ENCODE measurements at places on chromosomes 2 and 18.

- no peak for DNase-seq
Measured at GRCh38 chr2:47558768-47559684, 156.1 kb downstream of the MSH2 start.

DNA sequence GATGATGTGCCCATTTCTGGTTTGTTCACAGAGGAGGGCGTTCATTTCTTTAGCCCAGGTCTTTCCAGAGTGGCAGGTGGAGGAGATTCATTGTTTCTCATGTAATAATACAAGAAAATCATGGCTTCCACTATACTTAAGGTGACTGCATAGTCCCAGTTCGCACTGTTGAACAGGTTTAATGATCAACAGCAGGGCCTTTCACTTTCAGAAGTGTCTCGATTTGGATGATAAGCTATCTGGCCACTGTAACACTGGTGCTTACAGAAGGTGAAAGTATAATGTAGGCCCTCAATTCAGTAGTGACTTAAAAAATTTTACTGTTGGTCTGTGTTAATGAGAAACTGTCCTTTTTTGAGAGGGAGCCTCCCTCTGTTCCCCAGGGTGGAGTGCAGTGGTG is 1.4 kb downstream of the RMC1 start:
- no peak for DNase-seq

- DNase-seq, result no peak
Measured at GRCh38 chr18:44386401-44386800, 294.3 kb upstream of the SETBP1 start.

- DNase-seq, result no peak
Measured at GRCh38 chr18:48800466-48800865, 150.3 kb downstream of the SMAD7 start.

- no peak for DNase-seq
Measured at GRCh38 chr2:168234407-168235085, 12.8 kb downstream of the STK39 start.

DNA sequence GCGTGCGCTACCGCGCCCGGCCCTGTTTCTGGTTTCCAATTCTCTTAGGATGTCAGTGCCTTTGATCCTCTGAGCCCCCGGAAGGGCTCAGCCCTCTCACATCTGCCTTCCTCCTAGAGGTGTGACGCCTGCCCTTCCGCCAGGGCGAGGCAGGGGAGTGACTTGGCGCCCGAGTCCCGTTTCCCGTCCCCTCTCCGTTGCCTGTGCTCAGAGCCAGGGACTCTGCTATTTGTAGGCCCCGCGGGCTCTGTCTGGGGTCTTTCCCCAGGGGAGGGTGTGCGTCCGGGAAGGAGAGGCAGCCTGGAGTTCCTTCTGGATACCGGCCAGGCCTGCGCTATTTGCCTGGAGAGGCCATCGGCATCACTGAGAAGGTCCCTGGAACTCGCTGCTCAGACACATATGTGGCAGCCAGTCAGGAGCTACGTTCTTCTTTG is 103.7 kb upstream of the TAF1B start:
- peak; percentile 52 for DNase-seq

DNA sequence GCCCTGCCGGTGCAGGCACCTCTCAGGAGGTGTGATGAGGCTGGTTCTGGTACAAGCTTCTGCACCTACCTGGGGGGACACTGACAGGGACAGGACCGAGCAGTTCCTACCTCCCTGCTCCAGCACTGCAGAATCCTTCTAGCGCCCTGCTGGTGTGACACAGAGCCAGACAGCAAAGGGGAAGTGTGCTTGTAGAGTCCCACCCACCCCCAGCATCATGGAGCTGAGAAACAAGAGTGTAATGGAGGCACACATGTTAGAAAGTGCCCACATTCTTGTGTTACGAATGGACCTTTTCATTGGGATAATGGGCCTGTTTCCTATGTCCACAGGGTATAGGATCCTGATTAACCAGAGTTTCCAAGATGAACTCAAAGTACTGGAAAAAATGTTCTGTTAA is 38.3 kb downstream of the OXER1 start:
- no peak for DNase-seq

GRCh38 chr2:136212426-136213378 is 94.8 kb upstream of the CXCR4 start:
- no peak for DNase-seq

DNA sequence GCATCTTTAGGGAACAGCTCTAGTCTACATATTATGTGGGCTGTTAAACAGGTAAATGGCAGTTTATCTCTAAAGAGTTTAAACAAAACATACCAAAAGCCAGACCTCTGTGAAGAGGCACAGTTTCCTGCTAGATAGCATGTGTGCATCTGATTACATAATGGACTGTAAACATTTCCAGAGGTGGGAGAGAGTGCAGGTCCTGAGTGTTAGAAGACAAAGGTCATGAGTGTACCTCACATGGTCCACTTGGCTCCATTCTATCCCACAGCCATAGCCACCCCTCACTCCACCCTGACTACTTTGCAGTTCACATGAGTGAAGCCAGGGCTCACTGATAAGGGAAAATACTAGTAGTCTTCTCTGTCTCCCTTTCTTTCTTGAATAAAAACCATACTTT is 233.4 kb downstream of the MTX2 start:
- no peak for DNase-seq

DNA sequence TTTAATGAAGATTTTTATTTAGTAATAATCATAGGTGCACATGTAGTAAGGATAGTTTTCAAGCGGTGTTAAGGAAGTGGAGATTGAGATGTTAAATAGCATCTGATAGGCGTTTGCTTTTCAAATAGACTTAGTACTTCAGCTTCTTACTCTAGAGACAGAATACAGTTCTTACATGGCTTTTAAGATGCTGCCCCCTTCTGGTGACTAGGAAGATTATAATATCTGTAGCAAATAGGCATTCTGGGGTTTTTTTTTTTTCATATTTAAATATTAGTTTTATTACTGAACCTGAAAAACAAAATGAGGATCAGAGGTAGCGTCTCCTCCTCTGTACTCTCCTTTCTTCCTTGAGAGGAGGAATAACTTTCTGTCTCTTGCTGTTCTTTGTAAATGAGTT is 100.2 kb downstream of the AGAP1 start:
- no peak for DNase-seq

- DNase-seq, result no peak
Measured at GRCh38 chr2:225600444-225600843, 200.9 kb downstream of the NYAP2 start.

GRCh38 chr2:22880161-22880560 is 504.8 kb upstream of the KLHL29 start:
- DNase-seq, result no peak

- no peak for DNase-seq
Measured at GRCh38 chr2:153349603-153350002, 129.0 kb downstream of the RPRM start.

DNA sequence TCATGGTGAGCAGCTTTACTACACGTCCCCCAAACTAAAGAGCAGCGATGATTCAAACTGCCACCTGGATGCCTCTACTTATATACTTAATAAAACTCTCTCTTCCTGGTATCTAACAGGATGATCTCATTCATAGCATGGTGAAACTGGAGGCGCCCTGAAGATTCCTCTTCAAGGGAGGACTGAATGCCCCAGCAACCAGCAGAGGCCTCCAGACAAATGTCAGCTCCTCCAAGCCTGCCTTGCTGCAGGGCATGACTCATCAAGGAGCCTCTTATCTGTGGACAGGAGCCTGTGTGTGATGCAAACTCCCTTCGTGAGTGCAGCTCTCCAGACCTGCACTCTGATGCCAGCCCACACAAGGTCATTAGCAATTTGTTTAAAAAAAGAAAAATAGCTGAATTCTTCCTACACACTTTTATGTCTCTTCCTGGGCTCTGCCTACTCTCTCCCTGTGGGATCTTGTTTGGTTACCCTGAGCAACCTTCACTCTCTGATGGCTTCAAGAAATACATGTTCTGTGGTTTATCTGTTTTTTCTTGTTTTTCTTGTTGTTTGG is 30.2 kb downstream of the LONRF2 start:
- DNase-seq, result peak; percentile 31

DNA sequence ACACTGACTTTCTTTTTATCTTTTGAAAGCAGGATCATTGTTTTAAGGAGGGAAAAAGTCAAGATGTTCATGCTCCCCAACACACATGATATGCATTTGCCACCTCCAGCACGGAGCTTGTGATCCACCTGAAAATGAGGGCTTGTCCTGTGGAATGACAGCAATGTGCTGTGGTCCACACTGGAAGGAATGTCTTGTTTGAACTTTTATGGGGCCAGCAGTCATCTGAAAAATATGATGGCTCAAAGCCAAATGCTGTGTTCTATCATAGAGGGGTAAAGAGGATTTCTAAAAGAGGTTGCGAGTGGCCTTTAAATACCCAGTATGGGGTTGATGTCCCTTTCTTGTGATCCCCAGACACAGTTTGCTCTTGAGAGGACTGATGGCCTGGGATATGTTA is 226.5 kb upstream of the SPRED2 start:
- no peak for DNase-seq

DNA sequence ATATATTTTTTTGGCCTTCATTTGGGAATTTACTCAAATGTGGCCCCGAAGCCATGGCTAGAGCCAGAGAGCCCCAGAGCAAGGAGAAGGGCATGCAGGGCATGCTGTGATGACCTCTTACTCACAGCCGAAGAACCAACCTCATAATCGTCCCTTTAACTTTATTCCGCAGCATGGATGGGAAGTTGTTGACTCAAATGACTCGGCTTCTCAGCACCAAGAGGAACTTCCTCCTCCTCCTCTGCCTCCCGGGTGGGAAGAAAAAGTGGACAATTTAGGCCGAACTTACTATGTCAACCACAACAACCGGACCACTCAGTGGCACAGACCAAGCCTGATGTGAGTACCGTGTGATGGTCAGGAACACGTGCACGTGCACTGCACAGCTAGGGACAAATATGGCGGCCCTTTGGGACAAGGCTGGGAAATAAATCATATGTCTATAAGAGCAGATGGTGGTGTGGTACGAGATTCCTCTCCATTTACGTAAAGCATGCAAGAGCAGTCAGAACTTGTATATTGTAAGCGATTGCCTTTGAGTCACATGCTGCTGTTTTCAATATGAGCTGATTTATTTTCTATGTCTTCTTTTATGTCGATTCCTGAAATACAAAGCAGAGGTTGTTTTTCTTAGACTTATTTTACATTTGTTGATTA is 280.9 kb downstream of the NEDD4L start:
- no peak for DNase-seq

DNA sequence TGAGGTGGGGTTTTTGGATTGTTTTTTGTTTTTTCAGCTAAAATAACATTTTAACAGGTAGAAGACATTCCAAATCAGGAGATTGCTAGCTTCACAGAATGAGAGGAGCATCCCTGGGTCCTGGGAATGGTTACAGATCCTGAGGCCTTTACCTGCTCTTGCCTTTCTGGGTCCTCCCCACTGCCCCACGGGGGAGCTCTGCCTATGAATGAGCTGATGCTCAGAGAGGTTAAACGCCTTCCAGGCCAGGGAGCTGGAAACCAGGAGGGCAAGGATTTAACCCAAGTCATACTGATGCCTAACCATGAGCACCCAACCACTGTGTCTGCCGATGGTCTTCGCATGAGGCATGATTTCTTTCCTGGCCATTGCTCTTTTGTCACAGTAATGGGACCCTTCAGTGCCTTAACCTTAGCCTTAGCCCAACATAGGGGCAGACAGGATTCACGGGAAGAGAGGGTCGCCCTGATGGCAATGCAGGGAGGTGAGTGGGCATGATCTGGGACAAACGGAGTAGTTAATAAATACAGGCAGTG is 16.1 kb downstream of the MOCOS start:
- no peak for DNase-seq

DNA sequence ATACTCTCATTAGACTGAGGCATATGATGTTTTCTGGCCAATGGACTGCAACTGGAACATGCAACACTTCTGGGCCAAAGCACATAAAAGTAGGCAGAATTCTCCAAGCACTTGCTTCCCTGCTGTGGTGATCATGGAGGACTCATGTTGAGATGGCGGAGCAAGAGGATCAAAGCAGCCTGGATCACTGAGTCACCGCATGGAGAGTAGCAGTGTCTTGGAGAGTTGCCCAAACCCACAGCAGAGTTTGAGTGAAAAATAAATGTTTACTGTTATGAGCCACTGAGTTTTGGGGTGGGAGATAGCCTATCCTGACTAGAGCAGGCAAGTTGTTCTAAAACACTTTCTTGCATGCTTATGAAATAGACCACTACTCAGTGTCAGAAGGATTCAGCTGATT is 359.5 kb downstream of the ZNF521 start:
- DNase-seq, result no peak

GRCh38 chr2:231929961-231930592 is 3.9 kb upstream of the NPPC start:
- DNase-seq, result peak; percentile 26

- DNase-seq, result no peak
Measured at GRCh38 chr2:85401844-85402243, 8.3 kb downstream of the CAPG start.

DNA sequence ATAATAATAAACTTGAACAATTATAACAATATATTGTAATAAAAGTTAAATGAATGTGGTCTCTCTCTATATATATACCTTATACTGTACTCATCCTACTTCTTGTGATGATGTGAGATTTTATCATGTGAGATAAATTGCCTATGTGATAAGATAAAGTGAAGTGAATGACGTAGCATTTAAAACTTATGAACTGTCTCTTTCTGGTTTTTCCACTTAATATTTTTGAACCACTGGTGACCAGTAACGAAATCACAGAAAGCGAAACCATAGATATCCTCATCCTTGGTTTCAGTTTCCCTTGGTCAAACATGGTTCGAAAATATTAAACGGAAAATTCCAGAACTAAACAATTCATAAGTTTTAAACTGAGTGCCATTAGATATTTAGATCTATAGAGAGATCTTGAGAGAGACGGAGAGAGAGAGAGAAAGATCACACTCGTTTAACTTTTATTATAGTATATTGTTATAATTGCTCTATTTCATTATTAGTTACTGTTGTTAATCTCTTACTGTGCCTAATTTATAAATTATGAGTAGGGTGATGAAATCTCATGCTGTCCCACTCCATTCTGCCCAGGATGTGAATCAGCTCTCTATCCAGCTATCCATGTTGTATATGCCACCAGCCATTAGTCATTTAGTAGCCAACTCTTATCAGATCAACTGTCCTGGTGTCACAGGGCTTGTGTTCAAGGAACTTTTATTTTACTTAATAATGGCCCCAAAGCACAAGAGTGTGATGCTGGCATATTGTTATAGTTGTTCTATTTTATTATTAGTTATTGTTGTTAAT is 156.8 kb downstream of the THADA start:
- DNase-seq, result no peak

DNA sequence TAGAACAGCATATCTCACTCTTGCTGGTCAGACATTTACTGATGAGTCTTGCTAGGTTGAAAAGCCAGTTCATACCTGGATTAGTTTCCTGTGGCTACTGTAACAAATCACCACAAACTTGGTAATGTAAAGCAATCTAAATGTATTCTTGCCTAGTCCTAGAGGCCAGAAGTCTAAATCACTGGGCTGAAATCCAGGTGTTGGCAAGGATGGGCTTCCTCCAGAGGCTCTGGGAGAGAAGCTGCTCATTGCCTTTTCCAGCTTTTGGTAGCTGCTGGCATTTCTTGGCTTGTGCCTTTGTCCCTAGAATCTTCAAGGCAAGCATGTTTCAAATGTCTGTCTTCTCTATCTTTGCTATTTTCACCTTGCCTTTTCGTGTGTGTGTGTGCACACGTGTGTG is 62.3 kb upstream of the MAP4K3 start:
- DNase-seq, result no peak

GRCh38 chr2:210752532-210752931 is 196.1 kb downstream of the CPS1 start:
- DNase-seq, result no peak

GRCh38 chr2:45782986-45783385 is 131.5 kb downstream of the PRKCE start:
- DNase-seq, result no peak

GRCh38 chr2:47437287-47437686 is 34.3 kb downstream of the MSH2 start:
- no peak for DNase-seq

Measured in stimulated activated CD4-positive, alpha-beta T cell treated with anti-CD3 and anti-CD28 coated beads, Interleukin-4, amount 100 ng/mL, for 1 hour (primary cell).